ENCODE measurements at places on chromosomes 2 and 18.

DNA sequence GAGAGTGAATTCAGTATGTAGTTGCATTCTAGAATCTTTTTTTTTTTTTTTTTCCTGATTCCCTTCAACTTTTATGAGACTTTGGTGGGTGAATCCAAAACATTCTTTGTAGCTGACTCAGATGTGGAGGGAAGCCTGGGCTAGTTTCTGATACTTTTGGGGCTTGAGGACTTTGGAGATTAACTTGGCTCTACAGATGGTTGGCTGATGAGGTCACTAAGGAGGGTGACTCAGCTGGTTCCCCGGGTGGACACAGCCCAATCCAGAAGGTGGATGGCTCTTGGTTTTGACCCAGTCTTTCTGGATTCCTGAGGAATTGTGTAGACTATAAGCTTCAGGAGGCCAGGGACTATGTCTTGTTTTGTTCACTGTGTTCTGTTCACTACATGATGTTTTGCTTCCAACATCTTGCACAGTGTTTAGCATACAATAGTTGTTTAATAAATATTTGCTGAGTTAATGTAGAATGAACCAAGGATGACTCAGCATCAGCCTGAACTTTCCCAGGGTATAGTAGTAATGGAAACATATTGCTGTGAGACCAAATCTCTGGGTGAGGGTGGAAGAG is 30.5 kb downstream of the LAMA3 start:
- no peaks in the 10 kb centered on the region for H3K4me1 ChIP-seq
- H3K36me3 ChIP-seq = no peaks in the 10 kb centered on the region
- H3K27me3 ChIP-seq = no peaks in the 10 kb centered on the region

DNA sequence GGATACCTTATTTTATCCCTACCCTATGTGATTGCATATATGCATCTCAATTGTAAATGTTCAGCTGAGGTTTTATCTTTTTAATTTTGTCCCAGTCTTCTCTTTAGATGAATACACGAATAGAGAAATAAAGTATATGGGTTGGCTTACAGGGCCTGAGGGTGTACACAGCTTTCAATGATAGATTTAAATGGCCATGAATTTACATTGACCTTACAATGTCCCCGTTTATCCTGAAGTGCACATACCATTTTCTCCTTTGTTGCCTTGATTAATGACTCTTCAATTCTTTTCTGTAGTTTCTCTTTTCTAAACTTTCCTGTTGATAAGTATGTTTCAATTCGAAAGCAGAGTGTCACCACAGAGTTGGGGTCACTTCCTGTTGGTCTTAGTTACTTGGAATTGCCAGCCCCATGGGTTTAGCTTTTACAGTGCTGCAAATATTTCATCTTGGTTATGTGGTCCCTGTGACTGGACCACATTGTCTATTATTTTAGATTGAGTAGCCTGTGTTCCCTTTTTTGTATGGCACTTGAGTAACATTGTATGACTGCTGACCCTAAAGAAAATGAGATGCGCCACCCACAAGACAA is 1616.3 kb upstream of the ACVR2A start:
- H3K27me3 ChIP-seq = no peaks in the 10 kb centered on the region
- H3K4me1 ChIP-seq = no peaks in the 10 kb centered on the region
- DNase-seq = no peak
- no peak overlapping the region for H3K4me3 ChIP-seq

GRCh38 chr2:164456619-164457018 is 164.7 kb downstream of the GRB14 start:
- no peak overlapping the region for H3K4me3 ChIP-seq
- DNase-seq = no peak
- no peaks in the 10 kb centered on the region for H3K36me3 ChIP-seq
- H3K27me3 ChIP-seq = no peaks in the 10 kb centered on the region

DNA sequence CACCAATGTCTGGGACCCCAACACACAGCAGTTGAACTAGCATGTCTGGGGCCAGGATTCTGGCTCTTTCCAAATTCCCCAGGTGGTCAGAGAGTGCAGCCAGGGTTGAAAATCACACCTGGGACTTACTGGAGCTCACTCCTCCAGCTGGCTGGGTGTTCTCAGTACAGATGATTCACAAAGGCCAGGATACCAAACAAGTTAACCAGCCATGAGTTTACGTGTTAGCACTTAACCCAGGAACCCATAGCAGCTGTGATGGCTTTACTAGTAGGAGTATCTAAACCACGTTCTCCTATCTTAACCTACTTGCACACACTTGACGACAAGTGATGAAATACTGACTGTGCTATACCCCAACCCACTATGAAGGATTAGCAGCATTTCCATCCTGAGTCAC is 222.8 kb downstream of the FBXO15 start:
- no peak overlapping the region for H3K27ac ChIP-seq
- DNase-seq = no peak
- H3K27me3 ChIP-seq = no peaks in the 10 kb centered on the region
- no peak overlapping the region for H3K4me3 ChIP-seq
- no peaks in the 10 kb centered on the region for H3K36me3 ChIP-seq
- H3K4me1 ChIP-seq = no peaks in the 10 kb centered on the region

- H3K4me3 ChIP-seq = no peak overlapping the region
- H3K27me3 ChIP-seq = no peaks in the 10 kb centered on the region
- H3K36me3 ChIP-seq = no peaks in the 10 kb centered on the region
- no peak for DNase-seq
- H3K27ac ChIP-seq = no peak overlapping the region
Observed at GRCh38 chr18:73983970-73984369, 163.7 kb downstream of the FBXO15 start.

- H3K4me3 ChIP-seq = no peak overlapping the region
- no peak for DNase-seq
- no peak overlapping the region for H3K27ac ChIP-seq
- no peaks in the 10 kb centered on the region for H3K36me3 ChIP-seq
- H3K4me1 ChIP-seq = no peaks in the 10 kb centered on the region
Observed at GRCh38 chr2:173860566-173860965, 104.6 kb downstream of the SP3 start.

GRCh38 chr2:177597759-177598158 is 205.2 kb downstream of the AGPS start:
- H3K27ac ChIP-seq = no peak overlapping the region
- H3K4me3 ChIP-seq = no peak overlapping the region
- no peaks in the 10 kb centered on the region for H3K4me1 ChIP-seq

DNA sequence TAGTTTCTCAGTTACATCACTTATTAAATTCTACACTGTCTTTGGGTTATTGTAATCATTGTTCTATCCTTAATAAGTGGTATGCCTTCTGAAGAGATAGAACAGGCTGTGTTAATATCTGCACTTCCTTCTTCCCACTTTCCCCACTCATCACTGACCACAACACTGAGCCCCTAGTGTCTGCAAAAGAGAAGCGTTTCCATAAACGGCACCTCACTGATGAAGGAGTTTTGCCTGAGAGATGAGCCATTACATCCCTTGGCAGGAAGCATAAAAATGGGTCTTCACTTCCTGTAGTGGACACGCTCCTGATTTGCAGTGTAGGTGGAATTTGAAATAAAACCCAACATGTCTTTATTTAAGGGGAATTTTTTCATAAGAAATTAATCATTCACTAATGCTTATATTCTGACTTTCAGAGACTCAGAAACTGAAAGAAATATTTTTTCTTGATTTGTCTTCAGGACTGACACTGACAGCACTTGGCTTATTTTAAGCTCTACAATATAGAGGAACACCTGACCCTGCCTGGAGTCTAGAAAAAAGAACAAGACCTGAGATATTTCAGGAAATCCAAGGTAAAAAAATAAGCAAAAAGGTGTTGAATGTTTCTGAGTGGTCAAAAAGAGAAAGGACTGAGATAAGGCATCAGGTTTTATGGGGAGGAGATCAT is 275.3 kb downstream of the RAD51AP2 start:
- no peaks in the 10 kb centered on the region for H3K36me3 ChIP-seq
- H3K4me1 ChIP-seq = no peaks in the 10 kb centered on the region
- H3K27me3 ChIP-seq = no peaks in the 10 kb centered on the region
- DNase-seq = no peak
- no peak overlapping the region for H3K27ac ChIP-seq

DNA sequence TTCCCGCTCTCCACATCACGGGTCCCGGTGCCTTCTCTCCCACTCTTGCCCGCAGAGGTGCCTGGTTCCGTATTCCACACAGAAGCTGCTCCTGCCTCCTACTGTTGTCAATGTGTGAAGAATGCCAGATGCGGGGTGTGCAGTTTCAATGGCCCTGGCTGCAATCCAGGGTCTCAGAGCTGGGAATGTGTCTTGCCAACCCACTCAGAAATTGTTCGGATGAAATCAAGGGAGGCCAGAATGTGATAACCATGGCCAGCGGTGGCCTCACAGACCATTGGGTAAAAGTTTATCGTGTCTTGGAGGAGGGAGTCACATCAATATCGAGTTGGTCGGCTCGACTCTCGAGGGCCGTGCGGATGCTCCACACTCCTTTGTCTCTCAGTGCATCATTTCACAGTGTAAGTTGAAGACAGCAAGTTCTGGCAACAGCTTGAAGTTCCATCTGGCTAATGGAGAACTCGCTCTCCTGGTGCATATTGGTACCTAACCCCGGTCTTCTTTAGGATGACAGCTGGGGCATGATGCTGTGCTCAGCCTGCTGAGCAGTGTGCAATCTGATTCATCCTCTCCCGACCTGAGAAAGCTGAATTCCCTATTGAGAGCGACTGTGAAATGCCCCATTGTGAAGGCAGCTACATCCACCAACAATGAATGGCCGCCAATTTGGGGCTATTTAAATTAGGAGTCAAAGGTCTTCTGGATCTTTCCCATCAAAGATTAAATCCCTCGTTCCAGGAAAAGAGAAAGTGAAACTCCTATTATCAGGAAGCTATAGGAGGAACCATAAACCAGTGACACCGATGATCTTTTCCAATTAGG is 389.0 kb downstream of the SOX11 start:
- no peaks in the 10 kb centered on the region for H3K27me3 ChIP-seq
- H3K27ac ChIP-seq = no peak overlapping the region
- H3K4me3 ChIP-seq = no peak overlapping the region
- DNase-seq = no peak
- no peaks in the 10 kb centered on the region for H3K4me1 ChIP-seq

- H3K27ac ChIP-seq = no peak overlapping the region
- no peak for DNase-seq
- peaks cover 15% of the 10 kb centered on the region for H3K4me1 ChIP-seq
- H3K27me3 ChIP-seq = no peaks in the 10 kb centered on the region
- no peaks in the 10 kb centered on the region for H3K36me3 ChIP-seq
Observed at GRCh38 chr2:230578106-230578505, 134.5 kb upstream of the CAB39 start.

DNA sequence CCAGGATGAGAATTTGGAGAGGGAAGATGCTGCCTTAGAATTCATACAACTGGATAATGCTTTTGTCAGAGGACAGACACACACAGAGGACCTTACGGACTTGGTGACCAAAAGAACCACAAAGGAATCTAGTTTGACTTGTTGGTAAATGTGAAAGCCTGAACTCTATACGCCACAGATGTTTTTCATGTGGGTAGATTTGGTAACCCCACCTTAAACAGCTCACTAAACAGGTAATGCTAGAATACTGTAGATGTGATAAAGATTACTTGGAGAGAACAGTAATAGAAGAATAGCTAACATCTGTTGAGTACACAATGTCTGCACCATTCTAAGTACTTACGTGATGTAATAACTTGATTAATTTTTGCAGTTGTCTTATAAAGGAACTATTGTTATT is 24.1 kb downstream of the ANXA4 start:
- peaks cover 11% of the 10 kb centered on the region for H3K4me1 ChIP-seq
- H3K27me3 ChIP-seq = no peaks in the 10 kb centered on the region
- H3K36me3 ChIP-seq = no peaks in the 10 kb centered on the region
- no peak overlapping the region for H3K27ac ChIP-seq

- H3K4me1 ChIP-seq = no peaks in the 10 kb centered on the region
- H3K27me3 ChIP-seq = no peaks in the 10 kb centered on the region
- H3K27ac ChIP-seq = no peak overlapping the region
- no peak overlapping the region for H3K4me3 ChIP-seq
- no peak for DNase-seq
- H3K36me3 ChIP-seq = no peaks in the 10 kb centered on the region
Observed at GRCh38 chr2:188360485-188361263, 69.0 kb downstream of the GULP1 start.

DNA sequence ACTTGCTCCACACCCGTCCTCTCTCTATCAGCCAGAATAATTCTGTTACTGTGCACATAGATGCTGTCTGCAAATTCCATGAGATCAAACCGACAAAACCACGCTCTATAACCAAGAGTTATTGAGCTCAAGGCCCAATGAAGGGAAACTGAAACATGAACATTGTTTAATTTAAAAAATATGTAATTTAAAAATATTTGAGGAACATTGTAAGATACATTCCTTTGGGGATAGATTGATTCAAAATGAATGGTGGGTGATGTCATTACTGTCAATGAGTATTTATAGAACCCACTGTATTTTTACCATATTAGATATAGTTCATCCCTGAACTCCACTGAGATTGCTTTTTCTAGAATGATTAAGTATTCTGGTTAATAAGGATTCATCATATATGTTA is 50.4 kb downstream of the NCKAP5 start:
- no peaks in the 10 kb centered on the region for H3K4me1 ChIP-seq
- H3K27ac ChIP-seq = no peak overlapping the region
- H3K36me3 ChIP-seq = no peaks in the 10 kb centered on the region
- DNase-seq = no peak
- no peaks in the 10 kb centered on the region for H3K27me3 ChIP-seq
- H3K4me3 ChIP-seq = no peak overlapping the region

- no peak for DNase-seq
- no peak overlapping the region for H3K27ac ChIP-seq
- H3K4me3 ChIP-seq = no peak overlapping the region
- H3K36me3 ChIP-seq = no peaks in the 10 kb centered on the region
Observed at GRCh38 chr2:56713161-56713676, 529.4 kb downstream of the CCDC85A start.

DNA sequence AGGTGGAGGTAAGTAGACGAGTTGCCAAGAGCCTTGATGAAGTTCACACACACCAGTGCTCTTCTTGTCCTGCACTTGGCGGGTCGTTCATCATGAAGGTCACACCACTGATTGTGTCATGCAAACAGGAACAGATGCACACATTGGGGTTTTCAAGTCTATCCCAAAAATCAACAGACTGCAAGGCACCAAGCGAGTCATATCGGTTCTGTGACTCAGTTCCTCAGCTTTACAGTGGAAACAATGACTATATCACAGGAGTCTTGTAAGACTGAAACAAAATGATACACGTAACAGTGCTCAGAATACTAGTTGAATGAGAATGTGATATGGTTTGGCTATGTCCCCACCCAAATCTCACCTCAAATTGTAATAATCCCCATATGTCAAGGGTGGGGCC is 526.9 kb upstream of the ID2 start:
- H3K4me3 ChIP-seq = no peak overlapping the region
- peaks cover 5% of the 10 kb centered on the region for H3K4me1 ChIP-seq
- no peak overlapping the region for H3K27ac ChIP-seq
- H3K36me3 ChIP-seq = no peaks in the 10 kb centered on the region
- DNase-seq = no peak

All from CD4-positive, alpha-beta T cell (primary cell).